T-cell (primary cell): ENCODE measurements at places on chromosomes 1 and 21.

DNA sequence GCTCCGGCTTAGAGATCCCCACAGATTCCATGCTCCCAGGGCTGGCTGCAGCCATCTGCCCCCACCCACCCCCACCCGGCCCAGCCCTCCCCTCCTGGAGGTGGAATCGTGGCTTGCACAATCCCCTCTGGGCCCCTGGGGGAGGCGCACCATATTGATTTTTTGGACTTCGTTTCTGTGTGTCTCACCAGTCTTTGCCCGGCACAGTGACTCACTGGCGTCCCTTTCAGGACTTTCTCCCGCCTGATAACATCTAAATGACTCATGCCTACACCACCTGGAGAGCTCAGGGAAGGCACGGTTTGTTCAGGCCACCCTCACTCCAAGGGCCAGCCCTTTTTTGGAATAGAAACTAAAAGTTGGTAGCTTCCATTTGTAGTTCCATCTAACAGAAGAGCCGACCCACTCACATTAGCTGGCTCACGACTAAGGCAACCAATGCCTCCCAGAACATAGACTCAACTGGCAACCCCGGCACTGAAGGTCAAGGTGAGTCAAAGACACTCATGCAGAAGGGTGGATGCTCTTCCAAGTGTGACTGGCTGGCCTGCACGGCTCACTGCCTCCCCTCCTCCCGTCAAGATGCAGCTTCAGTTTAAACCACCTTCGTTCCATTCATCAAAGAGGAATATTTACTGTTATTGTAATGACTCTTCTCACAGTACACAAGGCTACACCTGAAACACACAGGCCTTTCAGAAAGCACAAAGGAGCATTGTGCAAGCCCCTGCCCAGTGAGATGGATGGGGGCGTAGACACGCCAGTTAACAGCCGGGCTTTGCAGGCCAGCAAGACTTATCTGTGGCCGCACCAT, 18.1 kb upstream of the ETS2 start:
- no peak for DNase-seq
- peaks cover 10% of the 10 kb centered on the region for H3K27me3 ChIP-seq
- H3K27ac ChIP-seq: no peak overlapping the region

GRCh38 chr1:192615055-192615454, 20.9 kb upstream of the RGS13 start:
- no peak for DNase-seq
- H3K36me3 ChIP-seq: no peaks in the 10 kb centered on the region
- H3K4me3 ChIP-seq: no peak overlapping the region
- no peaks in the 10 kb centered on the region for H3K27me3 ChIP-seq
- H3K4me1 ChIP-seq: no peaks in the 10 kb centered on the region

GRCh38 chr21:36861595-36862323, 104.7 kb downstream of the HLCS start:
- H3K4me1 ChIP-seq: peaks cover 7% of the 10 kb centered on the region
- DNase-seq: no peak
- no peaks in the 10 kb centered on the region for H3K36me3 ChIP-seq
- no peak overlapping the region for H3K27ac ChIP-seq

- H3K4me1 ChIP-seq: no peaks in the 10 kb centered on the region
- DNase-seq: no peak
- H3K36me3 ChIP-seq: no peaks in the 10 kb centered on the region
Observed at GRCh38 chr1:43153443-43153842, 18.6 kb downstream of the EBNA1BP2 start.

DNA sequence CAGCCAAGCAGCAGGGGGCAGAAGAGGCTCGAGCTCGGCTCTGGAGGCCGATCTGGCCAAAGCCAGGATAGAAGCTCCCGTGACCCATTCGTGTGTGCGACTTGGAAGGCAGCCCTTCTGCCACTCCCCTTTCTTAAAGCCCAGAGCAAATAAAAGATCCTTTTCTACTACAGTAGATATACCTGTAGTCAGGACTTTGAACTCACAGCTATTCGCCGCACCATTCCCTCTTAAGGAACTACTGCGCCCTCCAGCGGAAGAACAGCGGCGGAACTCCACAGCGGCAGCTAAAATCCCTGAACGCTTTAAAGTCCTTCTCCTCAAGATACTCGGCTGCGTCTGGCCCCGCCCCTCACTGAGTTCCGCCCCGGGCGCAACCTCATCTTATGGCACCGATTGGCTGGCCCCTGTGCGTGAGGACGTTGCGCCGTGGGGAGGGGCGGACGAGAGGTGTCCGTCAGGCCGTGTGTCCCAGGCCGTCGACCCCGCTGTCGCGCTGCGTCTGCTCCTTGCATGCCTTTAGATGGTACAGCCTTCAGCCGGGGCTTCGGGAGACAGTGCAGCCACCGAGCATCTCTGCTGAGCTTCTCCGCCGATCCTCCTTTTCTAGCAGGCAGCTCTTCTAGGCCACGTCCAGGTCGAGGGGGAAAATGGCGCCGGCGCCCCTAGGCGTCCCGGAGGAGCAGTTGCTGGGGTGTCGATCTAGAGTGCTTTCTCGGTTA, at the start of gene LRIG2:
TSS of gene LRIG2 (plus strand) at position 442 of the 722 bp plus-strand sequence. CDS start at position 651, 209 bp downstream.
- peak; percentile 98 for DNase-seq
- peak within 1 kb of the TSS; percentile 67 for H3K27ac ChIP-seq
- H3K36me3 ChIP-seq: no peaks in the 10 kb centered on the region

GRCh38 chr1:121483961-121484424, 299.2 kb downstream of the SRGAP2C start:
- DNase-seq: no peak
- no peaks in the 10 kb centered on the region for H3K36me3 ChIP-seq
- no peak overlapping the region for H3K4me3 ChIP-seq

DNA sequence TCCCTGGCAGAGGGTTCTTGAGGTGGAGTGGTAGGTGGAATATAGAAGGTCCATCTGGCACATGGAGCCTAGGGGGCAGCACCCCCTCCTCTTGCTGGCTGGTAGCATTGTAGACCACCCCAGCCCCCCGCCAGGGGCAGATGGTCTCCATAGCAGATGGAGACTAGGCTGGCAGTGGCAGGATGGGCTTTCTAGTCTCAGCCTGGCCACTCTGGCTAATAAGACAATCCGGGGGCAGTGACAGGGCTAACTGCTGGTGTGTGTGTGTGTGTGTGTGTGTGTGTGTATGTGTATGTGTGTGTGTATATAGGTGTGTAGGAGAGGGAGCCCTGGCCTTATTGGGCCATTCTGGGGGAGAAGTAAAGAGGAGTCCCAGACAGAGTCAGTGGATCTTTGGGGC, 16.1 kb downstream of the UTP11 start:
- H3K4me3 ChIP-seq: no peak overlapping the region
- peaks cover 13% of the 10 kb centered on the region for H3K36me3 ChIP-seq
- no peaks in the 10 kb centered on the region for H3K27me3 ChIP-seq
- no peak for DNase-seq
- H3K27ac ChIP-seq: no peak overlapping the region
